ENCODE measurements at places on chromosomes 6 and 20.

DNA sequence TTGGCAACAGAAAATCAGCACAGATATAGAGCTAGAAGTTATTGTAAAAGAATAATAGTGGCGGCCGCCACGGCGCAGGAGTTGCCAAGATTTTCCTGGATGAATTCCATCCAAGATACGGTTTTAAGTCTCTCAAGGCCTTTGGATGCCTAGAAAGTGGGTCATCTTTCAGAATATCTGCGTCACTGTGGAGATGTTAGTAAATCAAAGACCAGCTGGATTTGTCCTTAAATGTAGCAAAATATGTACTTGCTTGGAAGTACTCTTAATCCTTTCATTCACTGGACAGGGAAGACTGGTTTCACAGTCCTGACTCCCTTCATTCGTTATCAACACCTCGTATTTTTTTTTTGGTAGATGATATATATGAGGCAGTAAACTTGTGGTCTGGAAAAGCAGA is 83.0 kb downstream of the SLC22A3 start:
- DNase-seq = no peak

GRCh38 chr20:59985864-59986263 is 27.6 kb downstream of the CDH26 start:
- DNase-seq = no peak

DNA sequence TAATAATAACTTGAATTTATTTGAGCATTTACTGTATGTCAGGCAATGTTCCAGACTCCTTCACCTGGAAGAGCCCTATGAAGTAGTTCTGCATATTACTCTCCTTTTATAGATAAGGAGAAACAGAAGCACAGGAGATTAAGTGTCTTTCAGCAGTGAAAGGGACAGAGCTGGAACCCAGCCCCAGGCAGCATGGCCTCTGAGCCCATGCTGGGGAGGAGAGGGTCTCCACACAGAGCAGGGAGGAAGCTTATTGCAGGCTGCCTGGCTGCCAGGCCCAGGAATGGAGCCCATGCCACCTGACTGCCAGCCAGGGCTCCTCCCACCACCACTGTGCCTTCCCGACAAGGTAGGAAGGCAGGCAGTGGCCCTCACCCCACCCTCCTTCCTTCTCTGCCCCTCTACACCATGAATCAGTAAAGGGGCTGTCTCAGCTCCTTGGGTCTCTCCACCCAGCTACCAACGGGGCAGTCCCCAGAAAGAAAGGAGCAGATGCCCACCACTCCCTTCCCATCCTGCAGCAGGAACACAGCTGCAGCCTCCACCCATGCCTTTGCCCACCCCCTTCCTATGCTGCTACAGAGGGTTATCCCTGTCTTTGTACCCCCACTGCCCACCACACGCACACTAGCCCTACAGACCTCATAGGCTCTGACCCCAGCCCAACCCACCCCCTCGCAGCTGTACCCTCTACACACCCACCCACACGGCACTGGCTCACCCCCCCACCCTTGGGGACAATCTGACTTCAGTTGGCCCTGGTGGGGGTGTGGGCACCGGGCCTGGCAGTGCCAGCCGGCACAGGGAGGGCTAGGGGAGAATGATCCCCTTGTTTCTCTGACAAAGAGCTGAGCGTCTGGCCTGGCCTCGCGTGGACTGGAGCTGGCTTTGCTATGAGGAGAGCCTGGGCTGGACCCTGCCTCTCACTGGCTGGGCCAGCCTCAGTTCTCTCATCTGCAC is 41.8 kb downstream of the TFEB start:
- DNase-seq = no peak

DNA sequence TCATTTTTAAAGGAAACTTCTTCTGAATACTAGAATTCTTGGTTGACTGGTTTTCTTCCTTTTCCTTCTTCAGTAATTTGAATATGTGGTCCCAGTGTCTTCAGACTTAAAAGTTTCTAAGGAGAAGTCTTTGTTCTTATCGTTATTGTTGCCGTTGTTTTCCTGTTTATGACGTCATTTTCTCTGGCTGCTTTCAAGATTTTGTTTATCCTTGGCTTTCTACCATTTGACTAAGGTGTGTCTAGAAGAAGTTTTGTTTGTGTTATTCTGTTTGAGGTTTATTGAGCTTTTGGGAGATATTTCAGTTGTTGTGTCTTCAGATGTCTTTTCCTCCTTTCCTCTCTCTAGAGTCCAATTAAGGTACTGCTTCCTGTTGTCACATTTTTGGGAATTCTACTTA is 24.5 kb downstream of the CDYL start:
- no peak for DNase-seq

DNA sequence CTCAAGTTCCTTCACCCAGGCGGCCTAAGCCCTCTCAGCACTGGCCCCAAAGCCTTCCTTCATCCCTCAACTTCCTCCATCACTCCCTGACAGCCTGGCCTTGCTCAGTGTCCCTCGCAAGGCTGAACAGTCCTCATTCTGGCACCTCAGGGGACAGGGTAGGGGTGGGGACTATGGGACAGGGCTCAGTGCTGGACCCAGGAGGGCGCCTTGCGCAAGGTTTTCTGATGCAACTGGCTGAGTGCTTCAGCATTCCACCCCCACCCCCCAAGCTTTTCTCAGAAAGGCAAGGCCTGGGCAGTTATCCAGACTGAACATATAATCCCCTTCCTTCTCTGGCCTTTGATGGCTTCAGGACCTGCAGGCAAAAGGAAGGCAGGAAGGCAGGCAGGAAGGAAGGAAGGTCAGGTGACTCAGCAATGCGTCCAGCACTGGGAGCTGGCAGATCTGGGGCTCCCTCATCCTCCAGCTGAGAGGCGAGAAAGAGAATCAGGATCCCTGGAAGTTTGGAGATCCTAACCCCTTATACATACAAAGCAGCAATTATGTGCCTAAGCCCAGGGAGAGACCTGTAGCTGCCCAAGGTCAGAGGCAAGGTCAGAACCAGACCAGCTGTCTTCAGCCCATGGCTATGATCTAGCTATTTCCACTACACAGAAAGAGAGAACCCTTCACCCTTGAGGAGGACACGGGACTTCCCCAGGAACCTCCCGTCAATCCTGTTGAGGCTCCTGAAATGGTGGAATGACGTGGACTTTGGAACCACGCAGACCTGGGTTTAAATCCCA is 8.6 kb upstream of the TRIB3 start:
- DNase-seq = peak; percentile 76

DNA sequence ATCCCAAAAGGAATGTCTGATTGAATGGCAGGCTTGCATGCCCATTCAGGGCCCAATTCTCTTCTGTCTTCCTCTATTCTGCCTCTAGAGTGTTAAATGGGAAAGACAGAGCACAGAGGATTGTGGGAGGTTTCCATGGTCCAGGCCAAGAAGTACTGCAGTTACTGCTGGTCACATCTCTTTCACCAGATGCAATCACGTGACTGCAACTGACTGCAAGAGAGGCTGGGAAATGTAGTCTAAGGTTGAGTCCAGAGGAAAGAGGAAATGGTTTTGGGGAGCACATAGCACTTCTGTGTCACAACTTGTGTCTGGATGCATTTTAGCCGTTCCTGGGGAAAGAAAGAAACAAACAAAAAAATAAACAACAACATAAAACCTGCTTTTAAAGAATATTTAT is 336.4 kb upstream of the BTBD3 start:
- no peak for DNase-seq

Data from liver (tissue), 10 donors.